ENCODE measurements at places on chromosomes 4 and X. TPM values are rescaled to one million over a fixed set of nuclear protein-coding genes. Genes with fewer than 3 reads are reported as not detected.

The SPANXN3 gene
- not detected for total RNA-seq

The PRSS12 gene
- total RNA-seq = 0.14 TPM

The GAGE13 gene
- not detected for total RNA-seq

The GC gene
- not detected for total RNA-seq

The DNAAF6 gene
- total RNA-seq = not detected

- no peaks in the 10 kb centered on the region for H3K4me1 ChIP-seq
- no peak overlapping the region for H3K27ac ChIP-seq
- no peak overlapping the region for H3K4me3 ChIP-seq
- no peak for DNase-seq
- peaks cover 16% of the 10 kb centered on the region for H3K27me3 ChIP-seq
- no peaks in the 10 kb centered on the region for H3K36me3 ChIP-seq
Measured at GRCh38 chrX:65582450-65583082, 48.0 kb upstream of the LAS1L start.

DNA sequence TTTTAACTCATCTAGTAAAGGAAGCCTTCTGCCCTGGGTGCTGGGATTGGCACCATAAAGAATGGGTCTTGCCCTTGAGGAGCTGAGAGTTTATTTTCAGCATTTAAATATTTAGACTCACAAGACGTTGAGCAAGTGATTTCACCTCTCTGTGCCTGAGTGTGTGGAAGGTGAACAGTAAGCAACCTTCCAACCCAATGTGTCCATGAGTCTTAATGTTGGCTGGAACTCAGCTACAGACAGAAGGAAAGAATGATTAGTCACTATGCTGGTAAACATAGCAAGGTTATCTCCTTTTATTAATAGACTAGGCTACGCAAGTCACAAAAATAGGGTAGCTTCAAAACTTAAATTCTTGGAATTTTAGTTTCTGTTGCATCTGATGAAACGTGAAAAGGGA is 277.4 kb upstream of the GATB start:
- H3K27ac ChIP-seq = peak overlapping the region; percentile 29
- H3K27me3 ChIP-seq = no peaks in the 10 kb centered on the region
- no peak overlapping the region for H3K4me3 ChIP-seq
- DNase-seq = peak; percentile 58

GRCh38 chrX:119688911-119689321 is 4.1 kb downstream of the SEPTIN6 start:
- H3K4me1 ChIP-seq = peaks cover 13% of the 10 kb centered on the region
- H3K4me3 ChIP-seq = no peak overlapping the region
- H3K27me3 ChIP-seq = no peaks in the 10 kb centered on the region

GRCh38 chr4:89586318-89586717 is 250.6 kb downstream of the SNCA start:
- no peak overlapping the region for H3K4me3 ChIP-seq
- H3K4me1 ChIP-seq = no peaks in the 10 kb centered on the region
- H3K36me3 ChIP-seq = no peaks in the 10 kb centered on the region
- no peak overlapping the region for H3K27ac ChIP-seq
- DNase-seq = peak; percentile 13

DNA sequence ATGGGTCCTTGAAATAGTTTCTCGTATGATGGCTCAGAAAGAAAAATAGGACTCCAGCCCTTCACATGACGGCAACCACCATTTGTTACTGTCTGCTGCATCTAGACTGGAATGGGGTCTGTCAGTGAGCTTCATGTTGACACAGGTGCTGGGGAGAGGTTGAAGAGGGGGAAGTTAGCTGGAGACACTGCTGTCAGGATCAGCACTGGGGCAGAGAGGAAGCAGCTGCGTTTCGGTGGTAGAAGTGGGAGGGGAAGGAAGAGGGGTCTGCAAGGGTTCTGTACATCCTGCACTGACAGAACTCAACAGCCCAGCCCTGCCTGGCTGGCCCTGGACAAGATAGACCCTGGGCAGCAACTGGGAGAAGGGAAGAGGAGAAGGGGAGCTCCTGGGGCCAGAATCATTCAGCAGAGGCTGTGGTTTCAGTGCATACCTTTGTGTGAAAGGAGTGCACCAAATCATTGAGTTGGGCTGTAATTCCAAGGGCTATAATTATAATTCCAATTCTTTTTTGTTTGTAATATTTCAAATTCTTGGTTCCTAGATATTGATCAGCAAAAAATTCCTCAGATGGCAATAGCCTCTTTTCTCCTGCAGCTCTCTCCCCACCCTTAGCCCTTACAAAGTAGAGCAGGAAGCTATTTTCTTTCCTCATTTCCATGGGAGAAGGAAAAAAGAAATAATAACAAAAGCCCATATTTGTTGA is 119.4 kb upstream of the C1GALT1C1 start:
- no peak for DNase-seq
- no peak overlapping the region for H3K27ac ChIP-seq
- no peak overlapping the region for H3K4me3 ChIP-seq
- H3K36me3 ChIP-seq = no peaks in the 10 kb centered on the region
- no peaks in the 10 kb centered on the region for H3K27me3 ChIP-seq
- no peaks in the 10 kb centered on the region for H3K4me1 ChIP-seq

DNA sequence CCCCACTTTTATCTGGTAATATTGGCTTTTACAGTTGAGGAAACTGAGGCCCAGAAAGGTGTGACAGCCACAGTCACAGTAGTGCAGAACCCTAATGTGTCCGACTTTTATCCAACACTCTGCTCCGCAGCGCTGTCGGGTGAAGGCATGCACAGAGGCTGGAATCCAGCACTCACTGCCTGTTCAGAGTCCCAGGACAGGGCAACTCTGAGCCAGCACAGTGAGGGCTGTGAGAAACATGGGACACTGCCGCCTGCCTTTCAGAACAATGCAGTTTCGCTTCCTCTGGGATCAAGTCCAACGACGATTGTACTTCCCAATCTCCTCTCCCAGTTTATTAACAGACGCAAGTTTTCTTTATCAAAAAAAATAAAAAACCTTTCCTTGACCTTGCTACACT is 41.9 kb upstream of the PDGFRA start:
- no peaks in the 10 kb centered on the region for H3K4me1 ChIP-seq
- H3K4me3 ChIP-seq = no peak overlapping the region
- no peaks in the 10 kb centered on the region for H3K36me3 ChIP-seq
- H3K27me3 ChIP-seq = no peaks in the 10 kb centered on the region
- H3K27ac ChIP-seq = no peak overlapping the region

DNA sequence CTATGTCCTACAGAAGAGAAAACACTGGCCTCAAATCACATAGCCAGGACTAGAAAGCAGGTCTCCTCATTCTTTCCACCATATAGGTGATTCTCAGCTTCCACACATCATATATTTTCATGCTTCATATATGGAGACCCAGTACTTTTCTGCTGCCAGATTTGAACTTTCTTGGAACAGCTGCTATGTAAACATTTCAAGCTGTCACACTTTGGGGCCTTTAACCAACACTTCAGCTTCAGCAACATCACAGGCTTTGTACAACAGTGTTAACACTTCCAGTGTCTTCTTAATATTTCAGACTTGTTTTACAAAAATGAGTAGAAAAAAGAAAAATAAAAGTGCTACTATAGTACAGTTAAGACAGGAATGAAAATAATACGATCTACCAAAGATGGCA is 12.6 kb downstream of the SH3RF1 start:
- H3K27ac ChIP-seq = no peak overlapping the region
- H3K36me3 ChIP-seq = no peaks in the 10 kb centered on the region
- H3K27me3 ChIP-seq = no peaks in the 10 kb centered on the region
- DNase-seq = no peak
